ENCODE measurements at places on chromosomes 4 and X.

- no peak for DNase-seq
- H3K27ac ChIP-seq = no peak overlapping the region
- H3K4me1 ChIP-seq = no peaks in the 10 kb centered on the region
- H3K27me3 ChIP-seq = no peaks in the 10 kb centered on the region
These were observed 66.3 kb upstream of the TAPT1 start for GRCh38 chr4:16292585-16292984.

- no peak overlapping the region for H3K27ac ChIP-seq
- H3K36me3 ChIP-seq = no peaks in the 10 kb centered on the region
- no peaks in the 10 kb centered on the region for H3K4me1 ChIP-seq
- no peaks in the 10 kb centered on the region for H3K27me3 ChIP-seq
- DNase-seq = no peak
- no peak overlapping the region for H3K4me3 ChIP-seq
These were observed 60.3 kb downstream of the DLG3 start for GRCh38 chrX:70504772-70505450.

DNA sequence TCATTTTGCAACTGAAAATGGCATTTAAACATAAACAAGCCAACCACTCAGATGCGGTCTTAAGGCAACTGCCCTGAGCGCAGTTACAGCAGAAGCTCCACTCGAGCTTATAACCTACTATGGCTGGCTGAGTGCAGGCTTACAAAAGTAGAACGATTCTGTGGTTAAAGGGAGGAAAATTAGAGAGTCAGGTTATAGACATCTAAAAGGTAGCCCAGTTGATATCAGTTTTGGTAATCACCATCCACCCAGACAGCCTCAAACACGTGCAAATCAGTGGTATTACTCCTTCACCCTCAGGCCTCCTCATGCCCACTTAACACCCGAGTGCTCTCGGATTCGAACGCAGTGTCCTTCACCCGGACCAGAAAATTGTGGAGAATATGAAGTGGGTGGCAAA lies 3.1 kb downstream of the LEF1 start:
- no peak overlapping the region for H3K4me3 ChIP-seq
- no peaks in the 10 kb centered on the region for H3K36me3 ChIP-seq
- DNase-seq = no peak
- no peak overlapping the region for H3K27ac ChIP-seq
- H3K27me3 ChIP-seq = peaks cover 18% of the 10 kb centered on the region

GRCh38 chr4:44535981-44536380 lies 87.4 kb upstream of the KCTD8 start:
- H3K4me1 ChIP-seq = no peaks in the 10 kb centered on the region
- no peaks in the 10 kb centered on the region for H3K27me3 ChIP-seq
- H3K36me3 ChIP-seq = no peaks in the 10 kb centered on the region
- no peak for DNase-seq
- H3K4me3 ChIP-seq = no peak overlapping the region
